NCI-H774 (cell line): ENCODE measurements at places on chromosomes 5 and 9.

GRCh38 chr5:504326-505154 lies 19.7 kb downstream of the SLC9A3 start:
- no peak for DNase-seq

DNA sequence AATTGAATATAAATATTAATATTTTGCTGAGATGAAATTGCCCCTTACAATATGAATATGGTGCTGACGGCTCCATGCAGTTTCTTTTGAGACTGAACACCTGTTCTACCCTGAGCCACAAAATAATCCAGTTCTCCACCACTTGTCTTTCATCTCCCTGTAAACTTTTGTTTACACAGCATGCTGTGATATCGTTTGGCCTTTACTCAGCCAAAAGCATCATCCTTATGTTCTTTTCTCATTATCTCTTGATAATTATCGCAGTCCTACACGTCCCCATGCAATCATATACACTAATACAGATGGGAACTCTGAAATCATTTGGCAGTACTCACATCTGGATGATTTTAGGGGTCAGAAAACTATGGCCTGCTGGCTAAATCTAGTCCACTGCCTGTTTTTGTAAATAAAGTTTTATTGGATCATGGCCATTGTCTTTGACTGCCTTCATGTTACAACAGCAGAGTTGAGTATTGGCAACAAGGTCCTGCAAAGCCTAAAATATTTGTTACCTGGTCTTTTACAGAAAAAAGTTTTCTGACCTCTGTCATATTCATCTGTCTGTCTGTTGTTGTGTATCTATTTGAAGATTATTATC lies 53.3 kb downstream of the AOPEP start:
- no peak for DNase-seq

- no peak for DNase-seq
Measured at GRCh38 chr9:80086822-80087345, 515.1 kb downstream of the TLE4 start.

DNA sequence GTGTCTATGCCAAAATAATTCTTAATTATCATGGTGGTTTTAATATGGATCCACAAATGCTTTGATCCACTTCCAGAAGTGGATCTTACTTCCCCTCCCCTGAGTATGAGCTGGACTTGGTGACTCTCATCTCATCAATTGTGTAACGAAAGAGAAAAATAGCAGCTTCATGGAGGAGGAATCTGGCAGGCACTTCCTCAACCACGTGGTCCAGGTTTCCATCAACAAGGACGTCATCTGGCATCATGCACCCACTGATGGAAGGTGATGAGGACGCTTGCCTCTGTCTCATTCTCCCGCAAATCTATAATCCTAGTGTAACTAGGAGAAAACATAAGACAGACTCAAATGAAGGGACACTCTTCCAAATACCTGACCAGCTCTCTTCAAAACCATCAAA lies 54.6 kb upstream of the S1PR3 start:
- no peak for DNase-seq

DNA sequence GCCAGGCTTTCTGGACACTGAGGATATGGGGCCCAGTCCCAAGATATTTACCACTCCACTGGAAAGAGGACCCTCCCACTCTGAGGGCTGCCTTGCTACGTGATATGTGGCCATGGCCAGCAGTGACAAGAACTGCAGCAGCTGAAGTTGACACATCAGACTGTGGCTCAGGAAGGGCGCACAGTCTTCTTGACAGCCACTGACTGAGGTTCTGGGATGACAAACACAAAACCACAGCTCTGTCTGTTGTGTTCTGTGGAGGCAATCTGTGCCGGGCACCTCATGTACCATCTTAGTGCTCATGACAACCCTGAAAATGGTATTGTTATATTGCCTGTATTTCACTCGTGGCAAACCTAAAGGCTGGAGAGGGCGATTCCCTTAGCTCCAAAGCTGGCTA lies 16.9 kb downstream of the FSTL4 start:
- no peak for DNase-seq
